Stimulated activated CD8-positive, alpha-beta memory T cell treated with anti-CD3 and anti-CD28 coated beads, Interleukin-7, amount 100 ng/mL, for 48 hours (primary cell): ENCODE measurements at places on chromosomes 6 and 20.

- no peak for DNase-seq
Measured at GRCh38 chr20:6134592-6134991, 11.8 kb upstream of the FERMT1 start.

- no peak for DNase-seq
Measured at GRCh38 chr20:33793011-33793931, 17.9 kb upstream of the CHMP4B start.

GRCh38 chr6:108782179-108783041 lies 65.8 kb upstream of the ARMC2 start:
- DNase-seq: peak; percentile 52

- DNase-seq: no peak
Measured at GRCh38 chr20:59123011-59123677, 40.5 kb upstream of the ZNF831 start.

- DNase-seq: no peak
Measured at GRCh38 chr20:39825524-39825923, 863.4 kb downstream of the DHX35 start.

DNA sequence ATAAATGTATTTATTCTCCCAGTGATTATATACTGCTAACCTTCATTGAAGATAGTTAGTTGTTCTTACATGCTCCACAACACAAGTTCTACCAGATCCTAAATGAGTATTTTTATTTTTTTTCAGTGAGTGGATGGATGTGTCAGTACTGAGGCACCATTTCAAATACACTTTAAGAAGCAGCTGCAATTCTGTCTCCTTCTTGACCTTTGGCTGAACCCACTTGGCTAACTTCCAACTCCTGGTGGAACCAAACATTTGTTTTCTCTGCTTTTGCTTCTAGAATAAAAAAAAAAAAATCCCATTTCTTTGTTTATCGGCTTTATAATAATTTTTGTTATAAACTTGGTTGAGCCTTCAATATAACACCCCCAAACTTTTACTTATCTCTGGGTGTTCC lies 458.3 kb upstream of the MAP3K7 start:
- DNase-seq: no peak

GRCh38 chr6:157050537-157051265 lies 272.6 kb downstream of the TMEM242 start:
- no peak for DNase-seq
